ENCODE measurements at places on chromosomes 4 and X.

DNA sequence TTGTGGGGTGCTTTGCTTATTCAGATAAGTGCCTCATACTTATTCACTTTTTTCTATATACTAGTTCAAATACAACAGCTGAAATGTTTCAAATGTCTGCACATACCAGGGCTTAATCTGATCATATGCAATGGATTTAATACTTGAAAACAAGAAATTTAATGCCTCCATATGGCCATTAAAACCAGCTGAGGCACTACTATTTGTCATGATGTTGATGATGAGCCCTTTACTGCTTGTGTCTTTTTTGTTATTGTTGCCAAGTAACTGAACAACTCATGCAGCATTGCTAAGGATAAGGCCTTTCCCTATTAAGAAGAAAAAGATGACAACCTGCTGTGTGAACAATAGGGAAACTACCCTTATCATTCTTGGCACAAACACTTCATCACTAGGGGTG, 52.5 kb downstream of the MAGEB10 start:
- no peak for DNase-seq

- no peak for DNase-seq
These were observed 23.0 kb downstream of the GAB3 start for GRCh38 chrX:154727871-154728270.

- DNase-seq = no peak
These were observed 1938.9 kb upstream of the TENM3 start for GRCh38 chr4:180304321-180304720.

- no peak for DNase-seq
These were observed at the start of gene SLITRK4 for GRCh38 chrX:143635915-143636314. TSS of gene SLITRK4 (minus strand) at chrX:143636101. CDS start at chrX:143631108, 4,993 bp downstream.

- DNase-seq = no peak
These were observed 235.8 kb downstream of the TRAM1L1 start for GRCh38 chr4:116849620-116850019.

- no peak for DNase-seq
These were observed 18.9 kb upstream of the CXCL8 start for GRCh38 chr4:73721435-73721834.

GRCh38 chrX:103729015-103729414, 18.3 kb downstream of the TMEM31 start:
- DNase-seq = no peak

GRCh38 chrX:97117572-97117971, 233.9 kb downstream of the RPA4 start:
- DNase-seq = no peak

DNA sequence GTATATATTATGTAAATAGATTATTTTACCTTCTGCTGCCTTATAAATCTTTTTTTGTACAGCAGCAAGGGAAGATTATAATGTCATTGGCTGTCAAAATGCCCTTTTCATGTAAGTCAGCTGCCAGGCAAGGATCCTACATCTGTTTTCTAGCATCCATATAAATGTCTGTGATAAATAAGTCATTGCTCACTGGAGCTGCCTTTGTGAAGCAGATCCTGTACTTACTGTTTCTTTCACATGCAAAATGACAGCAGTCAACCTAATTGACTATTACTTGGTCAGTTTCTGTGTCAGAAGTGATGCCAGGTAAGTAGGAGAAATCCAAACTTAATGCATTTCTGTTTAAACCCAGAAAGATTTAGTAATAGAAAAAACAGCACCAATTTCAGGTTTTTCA, 620.7 kb downstream of the RPA4 start:
- no peak for DNase-seq

DNA sequence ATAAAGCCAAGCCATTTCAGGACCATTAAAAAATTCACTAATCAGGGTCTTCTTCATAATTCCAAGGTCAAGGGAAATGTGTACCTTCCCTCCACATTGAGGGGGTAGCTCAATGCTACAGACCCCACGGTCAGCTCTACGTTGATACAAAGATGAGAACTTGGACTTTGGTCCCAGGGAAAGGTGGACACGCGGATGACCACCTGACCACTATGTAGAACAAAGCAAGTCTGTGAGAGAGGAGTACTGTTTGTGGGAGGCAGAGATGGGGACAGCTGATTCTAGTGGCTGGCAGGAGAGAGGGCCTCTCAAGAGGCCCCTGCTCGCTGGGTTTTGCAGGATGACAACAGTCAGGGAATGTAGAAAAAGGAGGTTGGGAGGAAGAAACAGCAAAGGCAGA, 58.0 kb downstream of the SLC2A9 start:
- no peak for DNase-seq

DNA sequence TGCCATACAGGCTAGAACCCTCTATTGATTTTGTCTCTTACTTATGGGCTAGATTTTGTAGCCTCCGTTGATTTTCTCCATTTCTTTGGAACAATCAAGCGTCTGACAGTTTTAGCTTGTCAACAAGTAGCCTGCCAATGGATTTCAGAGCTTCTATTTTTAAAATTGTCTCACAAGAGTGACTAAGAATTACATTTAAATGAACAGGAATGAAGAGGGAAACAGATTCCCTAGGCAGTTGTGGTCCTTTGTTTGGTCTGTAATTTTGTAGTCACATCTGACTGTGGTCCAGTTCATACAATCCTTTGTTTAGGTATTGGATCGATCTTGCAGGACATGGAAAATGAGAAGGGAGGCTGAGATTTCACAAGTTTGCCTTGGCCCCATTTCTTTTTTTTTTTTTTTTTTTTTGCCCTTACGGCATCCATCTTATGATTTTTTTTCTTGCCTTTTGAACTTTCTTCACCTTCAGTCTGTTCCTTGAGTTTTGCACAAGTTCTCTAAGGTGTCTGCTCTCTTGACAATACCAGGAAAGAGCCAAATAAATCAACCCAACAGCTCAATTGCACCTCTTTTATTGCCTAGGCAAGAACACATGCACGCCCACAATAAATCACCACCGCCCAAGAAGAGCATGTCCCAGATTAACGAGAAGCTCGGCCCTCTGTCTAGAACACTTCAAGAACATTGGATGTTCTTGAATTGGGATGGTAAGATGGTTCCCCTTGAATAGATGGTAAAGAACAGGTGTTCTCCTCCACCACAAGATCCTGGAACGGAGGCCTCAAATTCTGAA, 86.5 kb upstream of the EGFL6 start:
- no peak for DNase-seq

GRCh38 chr4:79540143-79540542, 132.1 kb upstream of the GK2 start:
- no peak for DNase-seq

GRCh38 chrX:114584375-114584943, 573 bp downstream of the HTR2C start:
- no peak for DNase-seq

Measured in NAMALWA (cell line).